Caki2 (cell line): ENCODE measurements at places on chromosomes 1 and 21. TPM values are rescaled to one million over a fixed set of nuclear protein-coding genes. Genes with fewer than 3 reads are reported as not detected.

DNA sequence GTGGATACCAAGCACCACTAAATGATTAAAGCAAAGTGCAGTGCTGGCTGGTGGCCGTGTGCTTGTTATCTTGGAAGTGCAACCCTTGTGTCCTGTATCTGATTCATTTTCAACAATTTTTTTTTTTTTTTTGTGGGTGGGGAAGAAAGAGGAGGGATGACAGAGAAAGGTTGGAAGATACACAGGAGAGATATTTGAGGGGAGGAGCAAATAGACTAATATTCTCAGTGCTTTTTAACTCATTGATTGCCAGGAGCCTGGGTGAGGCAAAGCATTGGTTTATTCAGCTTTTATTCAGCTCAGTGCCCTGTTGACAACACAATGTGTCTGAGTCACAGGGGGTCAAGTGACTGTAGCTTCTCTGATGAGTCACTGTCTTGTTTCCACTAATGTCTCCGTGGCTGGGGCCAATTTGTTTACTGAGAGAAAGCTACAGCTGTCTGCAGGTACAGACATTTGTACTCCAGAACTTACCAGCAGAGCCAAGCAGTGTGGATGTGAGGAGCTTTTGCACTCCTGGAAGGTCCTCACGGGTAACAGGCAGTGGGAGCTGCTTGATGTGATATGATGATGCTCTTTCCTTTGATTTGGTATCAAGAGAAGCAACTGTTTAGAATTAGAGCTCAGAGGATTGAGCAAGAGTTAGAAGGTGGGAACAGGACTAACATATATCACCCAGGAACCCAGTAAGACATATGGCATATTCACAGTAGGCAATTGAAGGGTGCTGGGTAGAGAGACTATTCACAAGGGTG is 23.6 kb upstream of the DNM3 start:
- DNase-seq: peak; percentile 78

- DNase-seq: peak; percentile 97
These were observed 36.6 kb upstream of the PADI1 start for GRCh38 chr1:17168091-17168876.

DNA sequence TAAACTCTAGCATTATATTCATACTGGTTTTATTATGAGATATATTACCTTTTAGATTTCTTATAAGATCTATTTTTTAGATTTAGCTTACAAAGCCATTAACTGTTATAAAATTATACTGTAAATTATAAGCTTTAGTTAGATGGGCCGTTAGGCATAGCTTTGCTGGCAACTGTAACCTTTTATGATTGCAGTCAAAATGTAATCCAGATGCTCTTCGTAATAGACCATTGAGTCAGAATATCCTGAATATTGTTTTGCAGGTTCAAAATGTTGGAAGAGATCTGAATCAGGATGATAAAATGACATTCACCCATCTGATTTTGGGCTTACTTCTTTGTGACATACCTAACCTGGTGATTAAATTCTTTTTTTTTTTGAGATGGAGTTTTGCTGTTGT is 20.9 kb downstream of the ITSN1 start:
- no peak for DNase-seq

Gene ALDH4A1
- 22.8 and 34.8 TPM in 2 replicates for total RNA-seq

Gene FBXO2
- total RNA-seq: 3.6 and 3.9 TPM in 2 replicates

GRCh38 chr21:42387843-42388340 is 8.0 kb downstream of the TMPRSS3 start:
- DNase-seq: no peak

Gene ATP1A4
- not detected in 2 replicates for total RNA-seq

GRCh38 chr1:37634244-37634991 is at the start of gene RSPO1:
TSS of gene RSPO1 (minus strand) at chr1:37634892. CDS start at chr1:37629661, 5,231 bp downstream.
- DNase-seq: peak; percentile 3

Gene ADGRB2
- 7.9 and 13.7 TPM in 2 replicates for total RNA-seq

- no peak for DNase-seq
These were observed 187.4 kb downstream of the DISC1 start for GRCh38 chr1:231814021-231814420.

DNA sequence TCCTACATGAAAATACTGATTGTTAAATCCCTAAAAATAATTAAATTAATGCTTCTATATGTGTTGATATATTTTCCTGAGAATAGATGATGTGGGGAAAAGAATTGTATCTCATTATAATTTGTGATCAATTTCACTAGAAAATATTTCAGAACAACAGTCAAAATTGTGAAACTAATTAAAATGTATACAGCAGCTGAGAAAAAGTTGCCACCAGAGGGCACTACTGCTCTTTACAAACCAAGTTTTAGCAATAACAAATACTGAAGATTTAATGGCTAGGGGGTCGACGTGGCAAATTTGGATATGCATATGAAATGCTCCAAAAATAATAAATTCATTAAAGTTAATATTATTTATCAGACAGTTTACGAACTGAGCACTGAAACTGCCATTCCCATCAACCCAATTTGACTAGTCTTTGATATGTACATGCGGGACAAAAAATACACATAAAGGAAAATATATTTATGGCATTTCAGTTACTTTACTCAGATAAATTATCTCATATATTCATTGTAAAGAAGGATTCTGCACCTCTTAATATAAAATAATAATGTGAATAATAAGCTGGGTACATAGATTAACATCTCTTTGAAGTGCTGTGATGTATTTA is 96.3 kb upstream of the TMPRSS15 start:
- peak; percentile 22 for DNase-seq

GRCh38 chr1:4346131-4346530 is 308.3 kb upstream of the AJAP1 start:
- peak; percentile 25 for DNase-seq

GRCh38 chr1:11321656-11322491 is 48.9 kb downstream of the UBIAD1 start:
- no peak for DNase-seq

DNA sequence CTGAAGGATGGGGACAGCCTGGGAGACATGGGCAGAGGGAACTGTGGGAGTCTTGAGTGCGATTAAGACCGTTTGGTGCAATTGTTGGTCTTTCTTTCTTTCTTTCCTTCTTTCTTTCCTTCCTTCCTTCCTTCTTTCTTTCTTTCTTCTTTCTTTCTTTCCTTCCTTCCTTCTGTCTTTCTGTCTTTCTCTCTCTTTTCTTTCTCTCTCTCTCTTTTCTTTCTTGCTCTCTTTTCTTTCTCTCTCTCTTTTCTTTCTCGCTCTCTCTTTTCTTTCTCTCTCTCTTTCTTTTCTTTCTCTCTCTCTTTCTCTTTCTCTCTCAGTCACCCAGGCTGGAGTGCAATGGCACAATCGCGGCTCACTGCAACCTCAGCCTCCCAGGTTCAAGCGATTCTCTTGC is 2.9 kb upstream of the KLHDC9 start:
- DNase-seq: no peak

Gene ETV3L
- not detected in 2 replicates for total RNA-seq

Gene APOBEC4
- total RNA-seq: not detected in 2 replicates

- DNase-seq: no peak
These were observed 30.7 kb downstream of the EIF2D start for GRCh38 chr1:206581571-206581981.

GRCh38 chr1:178262120-178262500 is 168.2 kb downstream of the RASAL2 start:
- DNase-seq: no peak

Gene OR2L13
- not detected in 2 replicates for total RNA-seq

Gene ST6GALNAC5
- not detected in 2 replicates for total RNA-seq

DNA sequence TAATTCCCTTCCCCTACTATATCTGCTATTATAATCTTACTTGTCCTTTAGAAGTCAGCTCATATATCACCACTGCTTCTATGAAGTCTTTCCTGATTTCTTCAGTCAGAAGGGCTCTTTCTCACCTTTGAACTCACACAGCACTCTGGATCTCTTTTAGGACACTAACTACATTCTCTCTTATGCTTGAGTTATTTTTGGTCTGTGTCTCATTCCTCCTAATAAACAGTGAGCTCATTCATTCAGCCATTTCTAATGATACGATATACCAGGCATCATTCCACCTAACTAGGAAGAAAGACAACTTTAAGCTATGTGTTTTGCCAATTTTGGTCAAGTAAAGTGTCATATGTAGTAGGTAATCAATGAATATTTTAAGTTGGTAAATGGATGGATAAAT is 1.2 kb upstream of the STYXL2 start:
- no peak for DNase-seq

- peak; percentile 30 for DNase-seq
These were observed 69.6 kb upstream of the C1orf105 start for GRCh38 chr1:172350856-172351255.
